Activated T-helper 1 cell treated with anti-CD3 and anti-CD28 coated beads, Interleukin-2, amount 50 U/mL, for 16 hours (primary cell): ENCODE measurements at places on chromosomes 12 and 14.

- DNase-seq, result no peak
Observed at GRCh38 chr14:73241481-73242165, 4.3 kb downstream of the PAPLN start.

DNA sequence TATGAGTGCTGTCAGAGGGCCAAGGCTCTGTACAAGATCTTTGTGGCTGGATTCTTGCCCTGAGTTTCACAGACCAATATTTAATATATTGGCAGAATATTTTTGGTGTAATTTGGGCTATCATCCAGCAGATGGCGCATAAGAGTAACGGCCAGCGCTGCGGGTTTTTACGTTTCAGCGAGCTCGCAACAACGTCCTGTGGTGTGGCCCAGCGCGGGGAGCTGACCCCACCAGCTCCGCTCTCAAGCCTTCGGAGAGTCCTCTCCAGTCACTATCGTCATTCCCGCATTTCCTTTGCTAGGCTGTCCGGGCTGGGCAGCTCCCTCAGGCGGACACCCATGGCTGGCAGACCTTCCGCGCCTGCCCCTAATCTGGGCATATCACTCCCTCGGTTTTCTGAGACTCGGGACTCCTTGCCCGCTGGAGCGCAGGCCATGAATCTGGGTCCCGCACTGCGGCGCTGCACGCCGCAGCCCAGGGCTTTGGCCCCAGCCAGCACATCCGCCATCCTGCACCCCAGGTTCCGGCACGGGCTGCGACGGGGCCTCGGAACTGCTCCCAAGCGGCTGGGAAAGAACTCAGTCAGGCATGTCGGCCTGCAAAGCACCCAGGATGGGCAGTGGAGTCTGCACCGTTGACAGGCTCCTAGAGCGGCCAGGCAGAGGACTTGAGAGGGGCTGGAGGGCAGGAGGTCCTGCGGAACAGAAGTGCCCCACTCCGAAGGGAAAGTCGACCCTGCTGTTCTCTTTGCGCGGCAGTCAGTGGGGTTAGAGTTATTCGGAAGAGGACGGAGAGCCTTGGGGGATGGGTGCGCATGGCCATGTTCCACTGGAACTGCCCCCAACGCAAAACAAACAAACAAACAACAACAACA lies 18.4 kb downstream of the OLR1 start:
- peak; percentile 22 for DNase-seq

DNA sequence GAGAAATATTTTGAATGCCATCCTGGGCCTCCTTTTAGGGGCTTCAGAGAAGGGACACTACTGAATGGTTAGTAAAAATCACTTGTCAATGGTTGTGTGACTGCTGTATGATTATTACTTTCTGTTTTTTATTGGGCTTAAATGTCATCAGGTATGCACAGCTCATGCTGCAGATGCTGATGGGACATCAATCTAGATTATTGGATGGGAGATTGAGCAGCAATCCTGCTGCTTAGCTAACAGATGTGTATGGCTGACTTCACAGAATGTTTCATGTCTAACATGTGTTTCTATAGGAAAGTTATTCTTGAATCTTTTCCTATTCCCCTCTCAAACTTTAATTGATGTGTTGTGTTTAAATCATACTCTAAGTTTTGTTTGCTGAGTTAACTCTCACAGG lies 166.8 kb downstream of the RMST start:
- no peak for DNase-seq

DNA sequence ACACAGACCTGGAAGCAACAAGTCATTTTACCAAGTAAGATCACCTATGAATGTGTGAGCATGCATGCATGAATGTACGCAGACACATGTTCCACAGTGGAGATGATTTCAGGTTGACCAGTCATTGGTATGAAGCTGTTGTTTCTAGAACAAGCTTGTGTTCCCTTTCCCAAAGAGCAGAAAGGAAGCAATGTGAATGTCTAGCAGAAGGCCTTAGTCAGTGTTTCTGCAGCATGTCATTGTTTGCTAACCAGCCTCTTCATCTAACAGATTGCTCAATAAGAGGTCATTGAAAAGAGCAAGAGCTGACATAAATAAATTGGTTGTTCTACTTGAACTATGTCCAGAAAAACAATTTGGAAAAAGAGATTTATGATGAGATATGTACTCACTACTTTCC lies 191.4 kb downstream of the PLCZ1 start:
- DNase-seq, result no peak

DNA sequence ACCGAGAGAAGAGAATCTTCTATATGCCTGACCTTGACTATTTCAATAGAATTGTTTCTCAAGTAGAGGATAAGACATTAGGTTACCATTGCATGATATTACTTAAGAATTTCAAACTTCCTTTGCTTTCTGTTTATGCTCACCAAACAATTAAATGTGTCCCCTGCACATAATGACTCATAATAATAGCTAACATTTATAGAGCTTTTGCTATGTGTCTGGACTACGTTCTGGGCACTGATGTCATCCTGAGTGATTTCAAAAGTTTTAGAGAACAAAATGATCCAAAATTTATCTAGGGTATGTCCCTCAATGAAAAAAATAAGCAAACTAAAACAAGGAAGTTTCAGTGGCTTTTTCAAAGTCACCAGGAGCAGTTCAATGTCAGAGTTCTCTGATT lies 38.8 kb downstream of the SLC15A5 start:
- DNase-seq, result no peak

DNA sequence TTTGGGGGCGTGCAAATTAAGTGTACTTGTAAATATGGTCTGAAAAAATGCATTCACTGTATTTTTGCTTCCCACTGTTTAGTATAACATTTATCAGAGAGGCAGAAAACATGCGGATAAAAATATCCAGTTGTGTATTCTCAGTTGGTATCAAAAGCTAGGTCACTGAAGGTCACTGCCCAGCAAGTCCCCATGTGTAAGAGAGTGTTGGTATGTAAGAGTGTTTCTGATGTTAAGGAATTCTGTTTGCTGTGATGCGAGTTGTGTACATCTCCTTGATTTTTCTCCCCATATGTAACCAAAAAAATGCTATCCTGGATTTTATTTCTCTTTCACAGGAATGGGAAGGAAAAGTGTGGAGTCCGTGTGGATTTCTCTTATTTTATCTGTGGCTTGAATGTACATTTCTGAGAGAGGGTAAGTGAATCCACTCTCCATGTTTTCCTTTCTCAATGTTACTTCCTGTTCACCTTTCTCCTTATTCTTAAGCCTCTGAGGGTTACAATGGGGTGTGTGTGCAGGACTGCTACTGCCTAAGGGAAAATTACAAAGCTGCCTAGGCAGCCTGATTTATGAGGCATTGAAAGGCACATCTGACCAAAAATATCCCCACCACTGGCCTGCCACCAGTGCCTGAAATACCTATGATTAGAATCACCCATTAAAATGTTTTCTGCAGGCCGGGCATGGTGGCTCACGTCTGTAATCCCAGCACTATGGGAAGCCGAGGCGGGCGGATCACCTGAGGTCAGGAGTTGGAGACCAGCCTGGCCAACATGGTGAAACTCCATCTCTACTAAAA lies 97.9 kb upstream of the USP44 start:
- no peak for DNase-seq

GRCh38 chr14:37587881-37588666 lies 7.0 kb downstream of the FOXA1 start:
- DNase-seq, result no peak

GRCh38 chr14:58639842-58640484 lies 2.2 kb downstream of the DACT1 start:
- no peak for DNase-seq

DNA sequence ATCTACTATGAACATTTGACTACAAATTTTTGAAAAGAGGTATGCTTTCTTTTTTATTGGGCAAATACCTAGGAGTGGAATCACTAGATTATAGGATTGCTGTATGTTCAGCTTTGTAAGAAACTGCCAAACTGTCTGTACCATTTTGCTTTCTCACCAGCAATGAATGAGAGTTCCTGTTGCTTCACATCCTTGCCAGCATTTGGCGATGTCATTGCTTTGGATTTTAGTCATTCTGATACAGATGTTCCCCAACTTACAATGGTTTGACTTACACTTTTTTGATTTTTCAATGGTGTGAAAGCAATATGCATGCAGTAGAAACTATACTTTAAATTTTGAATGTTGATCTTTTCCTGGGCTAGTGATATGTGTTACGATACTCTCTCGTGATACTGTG lies 328.7 kb downstream of the RAD51B start:
- DNase-seq, result no peak

DNA sequence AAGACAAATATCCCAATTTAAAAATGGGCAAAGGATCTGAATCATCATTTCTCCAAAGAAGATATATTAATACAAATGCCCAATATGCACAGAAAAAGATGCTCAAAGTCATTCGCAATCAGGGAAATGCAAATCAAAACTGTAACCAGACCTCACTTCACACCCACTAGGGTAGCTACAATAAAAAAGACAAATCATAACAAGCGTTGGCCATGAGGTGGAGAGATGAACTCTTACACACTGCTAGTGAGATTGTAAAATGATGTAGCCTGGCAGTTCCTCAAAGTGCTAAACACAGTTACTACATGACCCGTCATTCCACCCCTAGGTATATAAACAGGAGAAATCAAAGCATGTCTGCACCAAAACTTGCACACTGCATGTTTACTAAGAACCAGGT lies 30.4 kb downstream of the CDC42BPB start:
- DNase-seq, result no peak

- DNase-seq, result no peak
Observed at GRCh38 chr14:22456998-22457594, 131.9 kb downstream of the DAD1 start.

DNA sequence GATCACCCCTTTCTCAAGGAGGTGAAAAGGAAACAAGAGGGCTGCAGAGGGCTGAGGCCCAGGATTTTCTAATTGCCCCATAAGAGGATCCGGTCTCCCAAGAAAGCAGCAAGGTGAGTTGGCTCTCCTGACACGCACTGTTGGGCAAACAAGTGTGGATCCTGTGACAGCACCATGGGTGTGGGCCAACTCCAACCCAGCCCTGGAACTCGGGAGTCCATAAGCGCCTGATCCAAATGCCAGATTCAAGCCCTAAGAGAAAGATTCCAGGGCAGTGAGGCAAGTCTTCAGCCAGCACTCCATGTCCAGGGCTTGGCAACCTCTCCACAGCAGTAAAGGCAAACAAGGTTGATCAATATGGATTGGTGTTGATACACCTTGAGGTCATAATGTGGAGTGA lies 33.1 kb downstream of the KCNA5 start:
- DNase-seq, result no peak

- DNase-seq, result no peak
Observed at GRCh38 chr14:68477461-68478085, 315.3 kb downstream of the ZFP36L1 start.
